Activated naive CD4-positive, alpha-beta T cell (primary cell): ENCODE measurements at places on chromosomes 6 and 20.

DNA sequence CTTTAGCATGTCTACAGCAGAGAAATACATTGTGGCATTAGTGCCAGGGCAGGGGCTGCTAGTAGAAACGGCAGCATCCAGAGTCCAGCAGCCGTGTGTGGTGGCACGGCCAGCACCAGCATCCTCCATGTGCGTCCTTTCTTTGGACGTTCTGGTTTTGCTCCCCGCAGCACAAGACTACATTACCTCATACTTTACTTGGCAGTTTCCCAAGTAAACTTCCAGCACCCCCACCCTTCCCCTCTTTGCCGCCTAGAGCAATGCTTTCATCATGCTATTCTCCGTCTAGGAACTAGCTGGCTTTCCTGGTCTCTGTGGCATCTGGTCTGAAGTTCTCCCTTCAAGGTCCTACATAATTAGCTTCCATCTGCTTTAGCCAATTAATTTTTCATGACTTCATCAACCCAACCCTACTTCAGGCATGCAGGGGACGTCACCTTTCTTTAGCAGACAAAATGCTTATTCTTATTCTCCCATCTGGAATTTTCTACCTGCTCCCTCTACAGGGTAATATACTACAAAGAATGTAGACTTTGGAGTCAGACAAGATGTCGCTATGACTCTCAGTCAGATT, 67.6 kb downstream of the BLOC1S5 start:
- DNase-seq = no peak

- no peak for DNase-seq
Measured at GRCh38 chr6:93164781-93165180, 254.6 kb downstream of the EPHA7 start.

- no peak for DNase-seq
Measured at GRCh38 chr20:57996936-57997890, 231.2 kb downstream of the ANKRD60 start.

DNA sequence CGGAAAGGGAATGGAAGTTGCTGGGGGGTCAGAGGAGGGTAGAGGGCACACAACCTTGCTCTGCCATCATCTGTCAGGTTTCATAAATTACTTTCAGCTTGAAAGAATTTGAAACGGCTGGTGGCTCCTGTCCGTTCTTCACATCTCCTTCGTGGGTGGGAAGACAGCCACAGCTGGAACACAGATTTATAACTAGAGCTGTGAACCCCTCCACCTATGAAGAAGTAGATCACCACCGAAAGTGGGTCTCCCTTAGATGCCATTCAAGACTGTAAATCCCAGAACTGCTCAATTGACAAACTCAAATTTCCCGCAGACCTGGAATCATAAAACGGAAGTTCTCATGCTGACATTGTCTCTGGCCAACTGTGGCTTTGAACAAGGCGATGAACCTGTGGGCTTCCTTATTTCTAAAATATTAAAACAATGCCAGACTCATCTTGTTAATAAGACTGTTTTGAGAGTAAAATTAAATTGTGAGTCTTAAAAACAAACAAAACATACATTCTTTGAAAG, 65.3 kb downstream of the BTBD3 start:
- no peak for DNase-seq

DNA sequence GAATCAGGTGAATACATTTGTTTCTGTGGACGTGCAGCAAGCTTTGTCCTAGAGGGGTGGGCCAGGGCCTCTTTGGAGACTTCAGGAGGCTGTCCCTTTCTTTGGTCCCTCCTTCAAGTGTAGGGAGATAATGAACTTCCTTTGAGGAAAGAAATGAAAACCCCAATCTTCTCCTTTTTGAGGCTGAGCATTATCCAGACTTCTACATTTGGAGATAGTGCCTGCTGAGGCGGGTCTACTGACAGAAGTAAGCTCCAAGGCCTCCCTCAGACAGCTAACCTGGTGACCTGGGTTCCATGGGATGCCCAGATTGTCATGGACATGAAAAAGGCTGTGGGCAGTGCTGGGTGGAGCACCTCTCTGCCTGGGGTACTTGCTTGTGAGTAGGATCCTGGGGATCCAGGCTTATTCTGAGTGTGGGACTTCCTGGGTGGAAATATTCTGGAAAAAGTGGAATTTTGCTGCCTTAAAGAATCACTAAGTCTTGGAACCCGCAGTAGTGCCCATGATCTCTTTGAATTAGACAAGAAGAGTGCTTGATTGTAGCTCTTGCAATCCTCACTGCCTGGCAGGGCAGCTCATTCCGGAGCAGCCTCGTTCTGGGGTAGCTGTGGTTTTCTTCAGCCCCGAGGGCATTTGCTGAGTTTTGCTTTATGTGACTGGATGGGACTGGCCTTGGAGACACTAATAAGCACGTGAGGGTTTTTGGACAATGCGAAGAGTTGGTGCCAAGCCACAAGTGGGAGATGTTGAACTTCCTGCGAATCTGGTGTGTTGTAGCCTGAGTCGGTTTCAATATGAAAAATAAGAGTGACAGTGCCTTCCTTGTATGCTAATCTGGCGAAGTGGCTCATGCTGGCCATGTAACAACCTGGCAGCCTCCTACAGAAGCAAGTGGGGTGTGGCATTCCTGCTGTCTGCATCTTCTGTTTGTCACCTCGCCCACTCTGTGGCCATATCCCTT, 28.1 kb downstream of the SNRNP48 start:
- DNase-seq = no peak

DNA sequence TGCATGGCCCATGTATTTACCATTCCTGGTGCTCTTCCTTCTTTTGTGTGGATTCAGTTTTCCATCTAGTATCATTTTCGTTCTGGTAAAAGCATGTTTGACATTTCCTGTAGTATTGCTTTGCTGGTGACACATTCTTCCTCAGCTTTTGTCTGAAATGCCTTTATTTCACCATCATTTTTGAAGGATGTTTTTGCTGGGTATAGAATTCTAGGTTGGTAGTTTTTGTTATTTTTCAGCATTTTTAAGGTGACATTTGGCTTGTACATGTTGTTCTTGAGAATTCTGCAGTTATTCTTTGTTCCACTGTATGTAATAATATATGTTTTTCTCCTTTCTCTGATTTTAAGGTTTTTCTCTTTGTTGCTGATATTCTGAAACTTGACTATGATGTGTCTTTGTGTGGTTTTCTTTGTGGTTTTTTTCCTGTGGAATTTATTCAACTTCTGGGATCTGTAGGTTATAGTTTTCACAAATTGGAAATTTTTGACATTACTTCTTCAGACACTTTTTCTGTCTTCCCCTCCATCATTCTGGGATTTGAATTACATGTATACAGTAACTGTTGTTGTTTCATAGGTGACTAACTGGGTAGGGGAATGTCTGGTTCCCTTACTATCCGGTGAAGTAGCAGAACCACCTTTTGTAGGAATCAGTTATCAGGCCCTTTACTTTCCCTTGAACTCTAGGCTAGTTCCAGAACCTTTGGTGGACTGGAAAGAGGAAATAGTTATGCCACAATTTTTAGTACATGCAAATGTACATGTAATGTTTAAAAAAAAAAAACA, 30.2 kb downstream of the SNX9 start:
- DNase-seq = no peak
